ENCODE measurements at places on chromosomes 5 and 9.

DNA sequence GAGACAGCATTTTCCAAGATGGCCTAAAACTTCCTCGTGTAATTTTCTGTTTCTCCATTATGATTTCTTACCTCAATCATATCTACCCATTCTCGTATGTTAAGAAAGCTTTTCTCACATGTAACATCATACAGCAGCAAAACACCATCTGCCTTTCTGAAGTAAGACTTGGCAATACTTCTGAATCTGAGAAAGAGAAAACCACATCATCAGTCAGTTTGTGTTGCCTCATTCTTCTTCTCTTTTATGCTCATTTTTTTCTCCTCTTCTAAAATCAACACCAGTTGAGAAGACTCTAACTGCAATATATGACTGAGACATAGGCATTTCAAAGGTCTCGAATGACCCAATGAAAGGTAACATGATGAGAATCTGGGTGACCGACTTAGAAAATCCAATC, 66.0 kb downstream of the RASEF start:
- no peak for DNase-seq

- DNase-seq, result peak; percentile 32
These were observed 44.9 kb downstream of the USP20 start for GRCh38 chr9:129879991-129880653.

- DNase-seq, result no peak
These were observed 45.3 kb upstream of the CDK5RAP2 start for GRCh38 chr9:120625222-120625621.

DNA sequence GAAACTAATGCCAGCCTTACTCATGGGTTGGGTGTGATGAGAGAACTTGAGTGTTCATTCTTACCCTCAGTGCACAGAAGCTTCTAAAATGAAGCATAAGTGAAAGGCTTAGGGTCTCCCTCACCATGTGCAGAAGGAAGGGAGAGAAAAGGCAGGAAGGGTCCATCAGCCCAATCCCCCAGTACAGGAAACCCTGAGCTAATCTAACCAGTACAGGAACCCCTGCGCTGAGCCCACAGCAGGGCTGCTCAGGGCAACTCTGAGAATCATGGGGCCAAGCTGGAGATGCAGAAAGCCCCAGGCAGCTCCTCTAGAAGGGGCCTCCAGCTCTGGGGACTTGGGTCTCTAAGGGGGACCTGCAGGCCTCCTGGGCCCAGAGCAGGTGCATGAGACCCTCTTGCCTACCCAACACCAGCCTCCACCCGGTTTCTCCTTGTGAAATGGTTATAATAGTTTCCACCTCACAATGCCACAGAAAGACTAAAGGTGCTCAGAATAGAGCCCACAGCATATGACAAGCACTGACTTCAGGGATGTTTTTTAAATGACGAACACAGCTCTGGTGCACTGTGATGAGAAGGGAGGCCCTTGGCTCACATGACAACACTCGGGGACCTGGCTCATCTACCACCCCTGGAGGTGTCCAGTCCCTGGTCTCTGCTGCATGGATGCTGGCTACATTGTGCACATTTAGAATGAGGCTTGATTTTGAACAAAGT, 190.1 kb downstream of the ACTL7B start:
- DNase-seq, result no peak

GRCh38 chr5:9313751-9314150, 232.1 kb downstream of the SEMA5A start:
- no peak for DNase-seq

DNA sequence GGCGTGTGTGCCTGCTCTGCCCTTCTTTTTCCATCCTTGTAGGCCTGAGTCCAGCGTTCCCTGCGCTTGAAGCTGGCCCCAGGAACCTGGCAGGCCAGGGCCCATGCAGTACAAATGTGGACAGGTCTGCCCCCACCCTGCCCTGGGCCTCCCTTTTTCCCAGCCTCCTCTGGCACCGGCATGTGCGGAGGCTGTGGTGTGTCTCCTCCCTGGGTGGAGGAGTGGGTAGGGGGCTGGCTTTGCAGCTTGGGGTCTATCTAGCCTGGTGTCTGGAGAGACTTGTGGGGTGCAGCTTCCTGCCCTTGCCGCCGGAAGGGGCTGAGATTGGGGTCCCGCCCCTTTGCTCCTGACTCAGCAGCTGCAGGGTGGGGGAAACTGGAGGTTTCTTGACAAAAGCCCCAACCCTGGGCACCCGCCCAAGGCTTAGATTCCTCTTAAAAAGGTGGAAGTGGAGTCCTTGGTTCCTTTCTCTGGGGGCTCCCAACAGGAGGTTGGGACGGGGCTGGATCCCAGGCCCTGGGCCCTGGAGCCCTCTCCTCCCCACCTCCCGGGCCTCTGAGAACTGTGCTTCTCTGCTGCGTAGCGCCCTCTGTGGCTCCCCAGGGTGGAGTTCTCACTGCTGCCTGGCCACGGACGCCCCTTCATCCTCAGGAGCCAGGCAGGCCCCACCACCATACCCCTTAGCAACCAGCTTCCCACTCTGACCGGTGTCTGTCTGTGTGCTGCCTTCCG, 18.0 kb downstream of the RXRA start:
- DNase-seq, result no peak

GRCh38 chr5:8013948-8014710, 145.2 kb downstream of the MTRR start:
- no peak for DNase-seq

DNA sequence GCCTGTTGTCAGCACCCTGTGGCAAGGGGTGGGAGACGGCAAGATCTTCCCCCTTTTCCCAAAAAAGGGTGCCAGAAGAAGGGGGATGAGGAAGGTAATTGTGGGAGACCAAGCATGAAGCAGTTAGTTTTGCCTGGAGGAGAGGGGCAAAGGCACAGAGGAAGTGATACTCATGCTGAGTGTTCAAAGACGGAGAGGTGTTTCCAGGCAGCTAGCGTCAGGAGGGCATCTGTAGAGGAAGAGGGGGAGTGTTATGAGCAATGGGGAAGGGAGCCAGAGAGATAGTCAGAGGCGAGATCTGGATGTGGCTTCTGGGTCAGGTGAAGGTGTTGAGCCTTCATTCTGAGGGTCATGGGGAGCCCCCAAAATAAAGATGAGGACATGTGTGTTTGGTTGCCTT, 26.9 kb upstream of the ADAM19 start:
- DNase-seq, result no peak

- no peak for DNase-seq
These were observed 81.2 kb upstream of the CCDC112 start for GRCh38 chr5:115377468-115378217.

- no peak for DNase-seq
These were observed 315.2 kb upstream of the CDH6 start for GRCh38 chr5:30878296-30878695.

DNA sequence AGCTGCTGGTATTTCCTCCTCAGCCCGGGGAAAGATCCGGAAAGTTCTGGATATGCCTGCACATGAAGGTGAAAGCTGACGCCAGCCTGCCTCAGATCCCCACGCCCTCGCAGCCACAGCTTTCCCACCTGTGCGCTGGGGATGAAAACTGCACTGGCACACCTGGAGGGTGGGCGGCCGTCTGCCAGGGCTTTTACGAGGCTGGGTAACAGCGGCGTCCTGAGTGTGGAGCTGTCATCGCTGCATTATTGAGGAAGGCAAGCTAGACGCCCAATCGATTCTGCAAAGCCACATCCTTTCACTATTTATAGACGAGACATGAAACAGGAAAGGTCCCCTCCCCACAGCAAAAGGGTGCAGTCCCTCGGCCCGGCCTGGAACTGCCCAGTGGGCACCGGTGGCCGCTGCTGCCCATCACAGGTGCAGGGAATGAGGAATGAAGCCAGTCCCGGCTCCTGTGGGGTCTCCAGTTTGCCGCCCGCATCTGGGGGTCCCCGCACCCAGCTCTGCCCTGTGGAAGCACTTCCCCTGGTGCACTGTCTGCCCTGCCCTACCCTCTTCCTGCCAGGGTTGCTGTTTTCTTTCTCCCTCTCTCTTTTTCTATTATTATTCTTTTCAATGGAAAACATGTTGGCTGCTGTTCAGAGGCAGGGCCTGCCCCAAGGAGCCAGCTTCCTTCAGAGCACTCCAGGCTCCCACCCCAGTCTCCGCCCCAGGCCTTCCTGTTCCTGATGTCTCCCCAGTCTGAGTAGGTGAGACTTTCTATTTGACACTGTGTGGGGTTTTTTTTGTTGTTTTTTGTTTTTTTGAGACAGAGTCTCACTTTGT, 7.0 kb downstream of the NOTCH1 start:
- DNase-seq, result no peak

GRCh38 chr5:606061-606460, 6.1 kb upstream of the CEP72 start:
- DNase-seq, result no peak

GRCh38 chr5:104914536-104915070, 1352.0 kb upstream of the NUDT12 start:
- DNase-seq, result no peak

GRCh38 chr5:10768328-10768899, 7.4 kb upstream of the DAP start:
- DNase-seq, result no peak

DNA sequence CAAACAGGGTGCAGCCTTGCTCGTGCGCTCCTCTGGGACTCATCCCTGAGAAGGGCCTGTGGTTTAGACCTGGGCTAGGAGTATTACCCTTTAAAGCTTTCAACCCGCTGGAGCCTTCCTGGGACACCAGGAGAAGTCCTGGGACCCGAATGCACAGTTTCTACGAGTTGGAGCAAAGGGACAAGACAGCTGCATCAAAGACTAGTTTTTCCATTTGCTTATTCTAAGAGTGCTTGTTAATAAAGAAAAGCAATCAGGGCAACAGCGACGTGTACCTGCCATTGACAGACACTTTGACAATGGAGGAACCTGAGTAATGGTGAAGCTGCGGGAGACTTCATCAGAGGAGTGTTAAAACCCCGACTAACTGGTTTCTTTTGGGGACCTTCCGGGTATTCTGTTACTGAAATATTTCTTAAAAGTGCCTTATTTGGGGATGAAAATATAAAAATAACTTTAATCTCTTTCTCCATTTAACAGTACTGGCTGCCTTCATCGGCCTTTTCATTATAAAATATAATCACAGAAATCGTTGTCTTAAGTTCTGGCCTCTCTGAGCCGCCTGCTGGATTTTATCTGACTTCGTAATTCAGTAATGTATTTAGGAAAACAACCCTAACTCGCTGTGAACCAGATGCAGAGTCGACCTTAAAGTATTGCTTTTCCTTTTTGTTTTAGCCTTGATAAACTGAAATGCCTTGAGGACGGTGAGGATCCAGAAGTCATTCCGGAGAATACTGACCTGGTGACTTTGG, 732 bp downstream of the SNAPC3 start:
- peak; percentile 43 for DNase-seq

DNA sequence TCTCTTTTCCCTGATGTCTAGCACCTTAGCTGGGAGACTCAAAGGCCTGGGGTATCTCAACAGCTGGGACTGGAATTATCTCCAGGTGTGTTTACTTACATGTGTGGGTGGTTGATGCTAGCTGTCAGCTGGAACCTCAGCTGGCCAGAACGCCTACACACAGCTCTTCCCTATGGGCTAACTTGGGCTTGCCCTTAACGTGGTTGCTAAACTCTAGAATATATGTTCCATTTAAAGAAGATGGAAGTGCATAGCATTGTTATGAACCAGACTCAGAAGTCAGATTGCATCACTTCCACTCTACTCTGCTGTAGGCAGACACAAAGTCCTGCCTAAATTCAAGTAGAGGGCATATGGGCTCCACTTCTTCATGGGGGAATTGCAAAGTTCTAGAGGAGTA, 29.3 kb downstream of the SGCD start:
- DNase-seq, result no peak

DNA sequence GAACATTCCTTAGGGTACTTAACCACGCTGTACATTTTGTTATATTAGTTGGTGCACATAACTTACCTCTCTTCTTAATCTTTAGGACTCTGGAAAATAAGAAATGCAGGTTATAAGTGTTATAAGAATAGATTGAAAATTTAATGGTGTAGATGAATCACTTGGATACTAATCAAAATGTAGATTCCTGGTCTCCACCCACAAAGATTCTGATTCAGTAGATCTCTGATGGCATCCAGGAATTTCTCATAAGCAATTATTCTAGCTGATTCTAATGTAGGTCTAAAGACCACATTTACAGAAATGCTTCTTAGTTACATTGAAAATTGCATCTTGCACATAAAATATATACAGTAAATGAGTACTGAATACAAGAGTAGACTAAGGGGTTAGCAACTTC, 38.9 kb upstream of the ASTN2 start:
- no peak for DNase-seq

- DNase-seq, result no peak
These were observed 47.9 kb upstream of the UNC5A start for GRCh38 chr5:176762489-176762888.

DNA sequence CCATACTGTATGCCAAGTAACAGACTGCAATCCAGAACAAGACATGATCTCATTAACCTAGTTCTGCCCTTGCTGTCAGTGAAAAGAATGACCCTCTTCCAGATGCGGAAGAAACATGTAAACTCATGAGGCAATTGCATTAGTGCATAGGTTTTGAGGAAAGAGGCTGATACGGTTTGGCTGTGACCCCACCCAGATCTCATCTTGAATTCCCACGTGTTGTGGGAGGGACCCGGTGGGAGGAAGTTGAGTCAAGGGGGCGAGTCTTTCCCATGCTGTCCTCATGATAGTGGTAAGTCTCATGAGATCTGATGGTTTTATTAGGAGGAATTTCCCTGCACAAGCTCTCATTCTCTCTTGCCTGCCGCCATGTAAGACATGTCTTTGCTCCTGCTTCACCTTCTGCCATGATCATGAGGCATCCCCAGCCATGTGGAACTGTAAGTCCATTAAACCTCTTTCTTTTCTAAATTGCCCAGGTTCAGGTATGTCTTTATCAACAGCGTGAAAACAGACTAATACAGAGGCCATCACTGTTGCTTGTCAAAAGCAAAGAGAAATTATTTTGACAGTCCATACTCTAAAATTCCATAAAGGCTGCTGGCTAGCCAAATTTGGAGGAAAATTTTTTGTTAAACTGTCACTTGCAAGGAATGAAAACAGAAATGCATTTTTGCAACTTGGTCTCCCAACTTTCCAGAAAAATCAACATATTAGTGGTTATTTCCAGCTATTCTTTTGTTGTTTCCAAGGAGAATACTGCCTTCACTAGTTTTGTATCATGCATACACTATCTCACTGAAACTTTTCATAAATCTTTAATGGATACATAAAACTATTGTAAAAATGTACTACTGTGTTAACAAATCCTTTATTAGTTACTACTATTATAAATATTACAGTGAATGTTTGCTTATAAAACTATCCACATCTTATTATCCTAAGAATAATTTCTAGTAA, 3.2 kb upstream of the ARL15 start:
- DNase-seq, result peak; percentile 63

Measured in hematopoietic multipotent progenitor cell treated with erythropoietin and hydrocortisone succinate and interleukin-3 and kit ligand, for 17 days (in vitro differentiated cells).